Tibial nerve (tissue), 4 donors: ENCODE measurements at places on chromosomes 13 and 19. TPM values are rescaled to one million over a fixed set of nuclear protein-coding genes. Genes with fewer than 3 reads are reported as not detected.

The SHISA7 gene
- 0.42 TPM for total RNA-seq

The THSD8 gene
- 4.8 TPM for total RNA-seq

The SHC2 gene
- total RNA-seq: 30.0 TPM

The ZNF625 gene
- total RNA-seq: 8.1 TPM

The PTH2 gene
- total RNA-seq: not detected

The CYSLTR2 gene
- total RNA-seq: not detected

The PTGER1 gene
- total RNA-seq: 3.1 TPM

The PROZ gene
- total RNA-seq: not detected

The NLRP11 gene
- total RNA-seq: not detected

The SUPT5H gene
- 106 TPM for total RNA-seq

The ELSPBP1 gene
- total RNA-seq: not detected

DNA sequence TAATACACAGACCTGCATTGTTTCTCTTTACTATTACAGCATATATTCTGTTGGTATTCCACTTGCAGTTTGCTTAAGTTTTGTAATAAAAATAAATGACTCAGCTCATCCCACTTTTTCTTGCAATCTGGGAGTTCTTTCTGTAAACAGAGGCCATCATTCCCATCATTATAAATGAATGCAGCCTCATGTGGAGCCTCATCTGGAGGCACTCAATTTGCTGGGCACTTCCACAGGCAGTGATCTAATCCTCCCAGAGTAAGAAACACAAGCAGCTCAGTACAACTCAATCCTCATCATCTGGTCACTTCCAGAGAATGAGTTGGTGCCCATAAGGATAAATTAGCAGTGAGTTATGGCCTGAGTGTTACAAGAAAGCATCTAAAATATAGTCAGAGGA, 2801.9 kb downstream of the PCDH9 start:
- DNase-seq: no peak

DNA sequence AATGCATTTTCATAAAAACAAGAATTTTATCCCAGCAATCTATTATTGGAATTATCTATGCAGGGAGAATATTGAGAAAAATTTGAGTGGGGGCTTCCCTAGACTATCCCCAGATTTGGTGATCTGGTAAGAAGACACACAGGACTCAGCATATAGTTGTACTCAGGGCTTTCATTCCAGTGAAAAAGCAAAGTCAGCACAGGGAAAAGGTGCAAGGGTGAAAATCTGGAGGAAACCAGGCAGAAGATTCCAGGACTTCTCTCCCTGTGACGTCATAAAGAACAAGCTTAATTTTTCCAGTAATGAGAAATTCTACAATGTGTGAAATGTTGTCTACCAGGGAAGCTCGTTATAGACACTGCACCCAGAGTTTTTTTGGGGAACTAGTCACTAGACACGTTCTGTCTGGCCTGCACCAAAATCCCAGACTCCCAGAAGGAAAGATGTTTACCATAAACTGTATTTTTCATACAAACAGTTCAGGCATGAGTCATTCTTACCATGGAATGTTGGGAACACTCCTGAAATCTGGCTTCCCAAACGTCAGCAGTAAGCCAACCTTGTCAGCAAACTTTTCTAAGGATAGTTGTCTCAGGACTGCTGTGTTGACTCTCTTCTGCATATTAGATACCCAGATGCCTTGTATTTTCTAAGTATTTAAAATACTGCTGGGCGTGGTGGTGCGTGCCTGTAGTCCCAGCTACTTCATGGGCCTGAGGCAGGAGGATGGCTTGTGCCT, 107.4 kb downstream of the DNAJC3 start:
- no peak for DNase-seq

- no peak for DNase-seq
Measured at GRCh38 chr13:24035411-24035810, 125.1 kb upstream of the SPATA13 start.

GRCh38 chr13:36919833-36920615, at the start of gene SMAD9:
TSS of gene SMAD9 (minus strand) at chr13:36920238. CDS start at chr13:36879689, 40,549 bp downstream.
- peak; percentile 71 for DNase-seq

GRCh38 chr13:63542770-63543169, 2127.1 kb upstream of the PCDH20 start:
- DNase-seq: no peak

DNA sequence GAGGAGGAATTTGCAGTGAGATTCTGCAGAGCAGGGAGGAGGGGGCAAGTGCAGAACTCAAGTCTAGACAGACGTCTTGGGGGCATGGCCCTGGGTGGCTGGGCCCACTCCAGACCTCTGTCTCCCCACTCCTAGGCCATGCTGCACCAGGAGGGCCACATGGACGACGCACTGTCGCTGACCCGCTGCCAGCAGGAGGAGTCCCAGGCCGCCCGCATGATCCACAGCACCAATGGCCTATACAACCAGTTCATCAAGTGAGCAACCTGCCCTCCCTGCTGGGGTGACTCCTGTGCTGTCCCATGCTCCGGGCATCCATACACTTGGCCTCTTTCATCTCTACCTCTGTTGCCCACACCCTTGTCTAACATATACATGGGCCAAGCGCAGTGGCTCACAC, 18.1 kb downstream of the RYR1 start:
- no peak for DNase-seq

DNA sequence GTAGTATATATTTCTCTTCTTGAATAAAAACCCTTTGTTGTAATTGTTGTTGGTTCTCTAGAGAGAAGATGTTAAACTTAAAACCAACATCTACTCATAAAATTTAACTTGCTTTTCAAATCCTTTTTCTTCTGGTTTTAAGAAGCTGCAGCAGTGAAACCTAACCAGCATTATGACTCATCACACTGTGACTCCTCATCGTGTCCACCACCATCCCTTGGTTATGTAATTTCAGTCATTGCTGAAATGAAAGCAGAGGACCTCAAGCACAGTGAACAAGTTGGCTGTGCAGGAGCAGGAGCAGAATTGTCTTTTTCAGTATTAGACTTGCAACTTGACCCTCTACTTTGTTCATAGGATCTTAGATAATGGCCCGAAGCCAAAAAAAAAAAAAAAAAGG, 64.9 kb upstream of the HTR2A start:
- DNase-seq: no peak

GRCh38 chr13:50548586-50548985, 294.9 kb downstream of the DLEU7 start:
- DNase-seq: no peak

- DNase-seq: no peak
Measured at GRCh38 chr19:52398081-52398441, 412 bp downstream of the ZNF528 start.

GRCh38 chr19:50184196-50184595, 19.2 kb upstream of the MYH14 start:
- DNase-seq: no peak

DNA sequence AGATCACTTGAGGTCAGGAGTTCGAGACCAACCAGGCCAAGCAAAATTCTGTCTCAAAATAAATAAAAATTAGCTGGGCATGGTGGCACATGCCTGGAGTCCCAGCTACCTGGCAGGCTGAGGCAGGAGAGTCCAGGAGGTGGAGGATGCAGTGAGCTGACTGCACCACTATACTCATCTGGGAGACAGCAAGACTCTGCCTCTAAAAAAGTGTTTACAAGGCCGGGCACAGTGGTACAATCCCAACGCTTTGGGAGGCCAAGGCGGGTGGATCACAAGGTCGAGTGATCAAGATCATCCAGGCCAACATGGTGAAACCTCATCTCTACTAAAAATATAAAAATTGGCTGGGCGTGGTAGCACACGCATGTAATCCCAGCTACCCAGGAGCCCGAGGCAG, 4.2 kb upstream of the DAPK3 start:
- DNase-seq: no peak

GRCh38 chr13:58266271-58266670, 634.7 kb downstream of the PCDH17 start:
- no peak for DNase-seq

DNA sequence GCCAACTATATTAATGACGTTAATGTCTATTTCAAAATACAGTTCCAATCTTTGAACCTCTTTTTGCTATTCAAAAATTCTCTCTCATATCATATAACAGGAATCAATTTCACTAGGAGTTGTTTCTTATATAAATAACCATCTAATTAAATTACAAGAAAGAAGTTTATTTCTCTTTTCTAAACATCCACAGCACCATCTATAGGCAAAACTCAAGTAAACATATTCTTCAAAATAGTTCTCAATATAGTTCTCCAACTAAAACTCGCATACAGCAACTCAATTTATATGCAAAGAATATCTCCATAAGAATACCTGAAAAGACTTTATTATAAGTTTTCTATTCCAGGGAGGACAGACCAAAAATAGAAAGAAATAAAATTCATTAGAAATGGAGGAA, 65.6 kb downstream of the RBM26 start:
- DNase-seq: no peak

GRCh38 chr19:29326849-29327840, 114.2 kb upstream of the UQCRFS1 start:
- no peak for DNase-seq

DNA sequence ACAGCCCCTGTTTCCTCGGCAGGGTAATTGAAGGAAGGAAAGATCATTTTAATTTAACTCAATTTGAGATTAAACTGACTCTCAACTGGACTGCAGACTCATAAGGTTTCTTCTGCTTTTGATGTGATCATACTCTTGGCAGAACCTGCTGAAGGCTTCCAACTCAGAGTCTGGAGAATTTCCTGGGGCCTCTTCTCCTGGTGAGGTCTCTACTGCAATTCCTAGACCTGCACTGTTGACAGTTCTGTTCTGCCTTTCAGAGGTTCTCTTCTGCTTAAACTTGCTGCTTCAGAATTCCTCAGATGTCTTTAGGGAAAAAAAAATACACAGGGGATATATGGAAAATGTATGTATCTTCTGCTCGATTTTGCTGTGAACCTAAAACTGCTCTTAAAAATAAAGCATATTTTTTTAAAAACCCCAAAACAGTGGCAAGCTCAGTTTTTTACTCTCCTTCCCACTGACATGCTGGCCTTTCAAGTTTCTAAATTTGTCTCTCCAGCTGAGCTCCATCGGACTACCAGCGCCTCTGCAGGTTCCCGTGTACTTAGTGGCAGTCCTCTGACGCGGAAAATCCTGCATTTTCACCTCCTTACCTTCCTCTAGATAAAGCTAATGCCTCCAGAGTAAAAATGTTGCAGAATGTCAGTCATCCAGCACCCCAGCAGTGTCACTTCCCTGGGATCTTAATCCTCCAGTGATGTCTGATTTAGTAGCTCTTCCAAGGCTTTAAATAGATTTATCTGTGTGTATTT, 733.5 kb upstream of the SGCG start:
- no peak for DNase-seq

GRCh38 chr13:48318377-48318811, 14.8 kb downstream of the RB1 start:
- no peak for DNase-seq

GRCh38 chr13:113509989-113510388, 19.5 kb upstream of the DCUN1D2 start:
- DNase-seq: no peak

- no peak for DNase-seq
Measured at GRCh38 chr13:60268203-60268555, 104.5 kb upstream of the DIAPH3 start.

- no peak for DNase-seq
Measured at GRCh38 chr19:18418029-18418482, 1.1 kb upstream of the SSBP4 start.

GRCh38 chr13:113142876-113143275, 15.6 kb upstream of the PROZ start:
- DNase-seq: no peak

- DNase-seq: no peak
Measured at GRCh38 chr19:12126707-12127106, 13.4 kb downstream of the ZNF20 start.

- DNase-seq: no peak
Measured at GRCh38 chr19:31167690-31168089, 181.5 kb downstream of the TSHZ3 start.

DNA sequence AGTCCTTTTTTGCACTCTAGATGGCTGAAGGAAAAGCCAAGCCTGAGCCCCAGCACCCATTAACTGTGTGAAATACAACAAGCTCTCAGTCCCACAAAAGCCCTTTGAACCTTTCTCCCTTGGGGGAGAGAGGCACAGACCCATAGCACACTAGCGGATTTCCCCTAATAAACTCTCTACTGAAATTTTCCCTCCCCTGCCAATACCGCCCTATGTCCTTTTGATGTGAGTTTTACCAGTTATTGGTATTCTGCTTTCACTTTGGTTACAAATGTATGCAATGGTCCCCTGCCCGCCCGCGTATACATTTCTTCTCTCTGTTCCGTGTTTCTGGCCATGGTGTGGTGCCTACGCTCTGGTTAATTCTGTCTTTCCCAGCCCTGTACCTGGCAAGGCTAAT, 54.0 kb upstream of the MYO16 start:
- DNase-seq: no peak

- no peak for DNase-seq
Measured at GRCh38 chr19:34393031-34393430, 11.2 kb upstream of the PDCD2L start.

- DNase-seq: no peak
Measured at GRCh38 chr13:83378908-83379307, 503.4 kb downstream of the SLITRK1 start.

- no peak for DNase-seq
Measured at GRCh38 chr13:100409132-100409531, 179.5 kb downstream of the GGACT start.

GRCh38 chr19:17058236-17058635, 17.0 kb downstream of the HAUS8 start:
- no peak for DNase-seq

- no peak for DNase-seq
Measured at GRCh38 chr13:63605403-63605802, 2189.8 kb upstream of the PCDH20 start.

DNA sequence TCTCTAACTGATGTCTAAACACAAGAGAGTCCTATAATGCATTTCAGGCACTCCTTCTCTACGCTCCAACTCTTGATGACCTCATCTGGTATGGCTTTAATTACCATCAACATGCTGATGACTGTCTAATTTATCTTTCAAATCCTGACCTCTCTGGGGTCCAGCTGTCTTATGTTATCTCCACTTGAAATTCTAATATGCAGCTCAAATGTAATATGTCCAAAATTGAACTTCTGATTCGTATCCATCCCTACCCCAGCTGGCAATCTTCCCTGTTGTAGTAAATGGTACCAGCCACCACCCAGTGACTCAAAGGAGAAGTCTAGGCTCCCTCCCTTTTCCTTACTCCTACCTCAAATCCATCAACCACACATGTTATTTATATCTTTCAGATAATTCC, 288.0 kb upstream of the SLC10A2 start:
- DNase-seq: no peak

DNA sequence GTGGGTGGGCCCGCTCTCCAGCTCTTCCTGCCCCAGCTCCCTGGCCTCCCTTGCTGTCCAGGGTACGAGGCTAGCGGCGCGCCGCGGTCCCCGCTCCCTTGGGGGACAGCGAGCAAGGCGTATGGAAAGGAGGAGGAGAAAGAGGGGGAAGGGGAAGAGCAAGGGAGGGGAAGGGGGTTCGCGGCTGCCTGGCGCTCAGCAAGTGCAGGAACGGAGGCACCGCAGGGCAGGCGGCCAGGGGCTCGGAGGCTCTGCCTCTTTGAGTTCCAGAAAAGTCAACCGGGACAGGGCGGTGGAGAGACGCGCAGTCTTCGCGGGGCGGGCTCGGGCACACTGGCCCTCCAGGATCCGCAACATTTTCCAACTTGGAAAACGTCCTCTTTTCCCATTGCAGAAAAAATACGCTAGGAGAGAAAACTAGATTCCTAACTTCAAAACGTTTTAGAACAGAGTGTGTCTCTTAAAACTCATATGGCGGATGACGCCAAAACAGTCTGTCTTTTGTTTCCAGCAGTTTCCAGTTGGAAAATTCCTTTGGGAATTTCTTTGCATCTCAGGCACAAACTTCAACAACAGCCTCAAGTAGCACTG, 23.1 kb upstream of the TNFRSF19 start:
- no peak for DNase-seq

- no peak for DNase-seq
Measured at GRCh38 chr19:20660473-20661140, 764 bp downstream of the ZNF626 start.
